ENCODE measurements at places on chromosomes 5 and 9.

GRCh38 chr5:66021585-66021984 lies 95.2 kb downstream of the ERBIN start:
- no peak for DNase-seq

- DNase-seq = no peak
Observed at GRCh38 chr5:147789820-147790219, 7.3 kb upstream of the JAKMIP2 start.

- no peak for DNase-seq
Observed at GRCh38 chr5:179788193-179788854, 5.5 kb upstream of the LTC4S start.

DNA sequence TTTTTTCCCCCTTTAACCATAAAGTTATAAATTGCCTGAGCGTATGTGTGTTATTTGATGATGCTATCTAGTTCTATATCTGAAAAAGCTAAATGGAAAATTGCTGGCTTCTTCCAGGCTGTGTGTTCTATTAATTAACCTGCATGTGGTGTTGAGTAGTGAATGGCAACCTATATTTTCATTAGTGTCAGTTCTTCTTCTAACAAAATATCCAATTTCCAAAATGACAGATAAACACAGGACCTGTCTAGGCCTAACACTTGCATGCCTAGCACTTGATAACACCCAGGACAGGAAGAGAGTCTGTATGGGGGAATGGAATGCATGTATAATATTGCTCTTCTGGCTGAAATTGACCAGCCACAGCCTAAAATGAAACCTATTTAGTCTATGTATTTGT lies 91.7 kb downstream of the CD180 start:
- no peak for DNase-seq

DNA sequence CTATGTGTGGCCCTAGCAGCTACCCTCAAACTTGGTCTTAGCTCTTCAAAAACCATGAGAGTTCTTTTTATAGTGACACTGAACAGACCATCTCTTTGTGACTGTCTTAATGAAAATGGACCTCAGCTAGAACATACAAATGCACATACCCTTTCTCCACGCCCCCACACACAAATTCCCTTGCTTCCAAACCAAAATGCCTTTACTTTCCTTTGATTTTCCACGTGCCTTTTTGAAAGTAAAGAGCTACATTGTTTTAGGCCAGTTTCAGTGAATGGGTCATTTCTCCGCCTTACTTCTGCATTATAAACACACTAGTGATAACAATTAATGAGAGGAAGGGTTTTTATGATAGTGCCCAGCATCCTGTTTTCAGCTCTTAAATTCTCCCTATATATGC lies 105.8 kb upstream of the EFNA5 start:
- no peak for DNase-seq

GRCh38 chr5:119339344-119339743 lies 16.5 kb upstream of the TNFAIP8 start:
- no peak for DNase-seq

- DNase-seq = no peak
Observed at GRCh38 chr5:158212917-158213316, 354.0 kb upstream of the CLINT1 start.

GRCh38 chr5:157689942-157690689 lies 18.8 kb downstream of the C5orf52 start:
- no peak for DNase-seq

DNA sequence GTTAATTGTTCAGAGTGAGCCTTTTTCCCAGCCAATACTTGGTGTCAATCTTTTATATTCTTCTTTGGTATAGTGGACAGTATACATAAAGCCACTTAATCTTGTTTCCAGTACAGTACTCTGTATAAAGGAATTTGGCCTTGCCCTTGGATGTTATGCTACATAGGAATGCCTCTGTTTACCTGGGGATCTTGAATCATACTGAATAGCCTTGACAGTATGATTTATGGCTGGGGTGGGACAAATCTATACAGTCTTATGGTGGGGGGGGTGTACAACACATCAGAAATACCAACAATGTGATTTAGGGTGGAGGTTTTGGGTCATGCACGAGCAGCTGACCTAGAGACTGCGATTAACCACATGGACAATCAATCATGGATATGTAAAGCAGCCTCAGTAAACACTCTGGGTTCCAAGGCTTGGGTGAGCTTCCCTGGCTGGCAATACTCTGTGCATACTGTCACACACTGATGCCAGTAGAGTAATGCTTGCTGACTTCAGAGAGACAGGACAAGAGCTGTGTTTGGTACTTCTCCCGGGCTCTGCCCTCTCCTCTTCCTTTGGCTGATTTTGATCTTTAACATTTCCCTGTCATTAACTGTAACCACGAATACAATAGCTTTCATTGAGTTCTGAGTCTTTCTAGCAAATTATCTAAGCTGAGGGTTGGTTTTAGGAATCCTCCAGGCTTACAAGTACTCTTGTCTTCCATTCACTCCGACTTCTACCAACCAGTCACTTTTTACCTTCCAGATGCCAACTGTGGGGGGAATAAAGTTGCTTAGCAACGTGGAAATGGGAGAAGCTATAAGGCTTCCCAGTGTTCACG lies 84.6 kb downstream of the IARS1 start:
- DNase-seq = no peak

DNA sequence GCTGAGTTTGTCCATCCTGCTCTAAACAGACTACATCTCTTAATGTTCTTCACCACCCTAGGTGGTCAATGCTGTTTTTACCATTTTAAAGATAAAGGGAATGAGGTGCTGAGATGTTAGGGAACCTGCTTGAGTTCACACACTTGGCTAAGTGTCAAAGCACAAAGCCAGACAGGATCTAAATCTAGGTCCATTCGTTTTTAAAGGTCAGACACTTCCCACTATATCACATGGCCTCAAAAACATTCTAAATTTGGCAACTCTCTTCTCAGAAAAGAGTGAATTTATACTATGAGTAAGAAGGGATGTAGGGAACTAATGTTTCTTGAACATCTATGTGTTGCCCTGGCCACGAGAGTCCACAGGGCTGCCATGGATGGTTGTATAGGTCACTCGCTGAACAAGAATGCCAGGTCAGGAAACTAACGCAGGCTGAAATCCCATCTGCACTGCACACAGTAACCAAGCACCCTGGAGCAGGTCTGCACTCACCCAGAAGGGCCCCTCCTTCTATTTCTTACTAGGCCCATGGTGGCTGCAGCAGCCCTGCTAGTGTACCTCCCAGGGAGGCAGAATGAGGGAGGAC lies 213.0 kb downstream of the SPOCK1 start:
- no peak for DNase-seq

GRCh38 chr9:98018347-98018746 lies 35.2 kb downstream of the ANP32B start:
- no peak for DNase-seq

DNA sequence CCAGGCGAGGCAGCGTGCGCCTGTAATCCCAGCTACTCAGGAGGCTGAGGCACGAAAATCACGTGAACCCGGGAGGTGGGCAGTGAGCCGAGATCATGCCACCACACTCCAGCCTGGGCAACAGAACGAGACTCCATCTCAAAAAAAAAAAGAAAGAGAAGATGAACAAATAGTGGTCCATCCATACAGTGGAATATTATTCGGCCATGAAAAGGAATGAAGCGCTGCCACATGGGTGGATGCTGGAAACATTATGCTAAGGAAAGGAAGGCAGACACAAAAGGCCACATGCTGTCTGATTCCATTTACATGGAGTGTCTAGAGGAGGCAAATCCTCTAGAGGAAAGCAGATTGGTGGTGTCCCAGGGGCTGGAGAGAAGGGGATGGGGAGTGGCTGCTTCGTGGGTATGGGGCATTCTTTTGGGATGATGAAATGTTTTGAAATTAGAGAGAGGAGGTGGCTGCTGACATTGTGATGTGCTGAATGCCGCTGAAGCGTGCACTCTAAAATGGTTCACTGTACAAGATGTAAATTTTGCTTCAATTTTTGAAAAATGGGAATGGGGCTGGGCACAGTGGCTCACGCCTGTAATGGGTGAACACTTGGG lies 17.0 kb downstream of the PLPP7 start:
- DNase-seq = no peak

DNA sequence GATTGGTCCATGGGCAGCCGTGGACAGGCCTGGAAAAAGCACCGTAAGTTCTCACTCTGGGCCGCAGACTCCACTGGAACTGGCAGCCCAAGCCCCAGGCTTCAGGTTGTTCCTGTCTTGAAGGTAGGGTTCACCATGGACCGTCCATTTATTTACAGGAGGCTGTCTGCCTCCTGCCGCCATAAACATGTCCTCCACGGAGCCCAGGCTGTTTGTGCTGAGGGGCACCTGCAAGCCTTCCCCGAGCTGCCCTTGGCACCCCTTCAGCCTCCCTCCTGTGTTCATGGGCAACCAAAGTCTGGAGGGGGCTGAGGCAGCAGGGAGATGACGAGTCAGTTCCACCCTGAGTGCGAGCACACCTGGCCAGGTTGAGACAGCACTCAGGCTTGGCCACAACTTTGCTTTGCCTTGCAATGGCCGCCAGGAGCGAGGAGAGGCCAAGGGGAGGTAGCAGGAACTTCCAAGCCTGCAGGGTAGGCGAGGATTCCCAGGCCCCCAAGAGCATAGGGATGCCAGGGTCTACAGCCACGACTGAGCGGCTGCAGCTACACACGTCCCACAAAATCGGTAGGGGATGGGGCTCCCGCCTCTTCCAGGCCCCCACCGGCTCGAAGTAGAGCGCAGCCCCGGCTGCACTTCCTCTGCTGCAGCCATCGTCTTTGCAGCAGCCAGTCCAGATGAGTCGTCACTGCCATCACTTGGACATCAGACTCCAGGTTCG lies 1625.6 kb upstream of the ACO1 start:
- DNase-seq = no peak

DNA sequence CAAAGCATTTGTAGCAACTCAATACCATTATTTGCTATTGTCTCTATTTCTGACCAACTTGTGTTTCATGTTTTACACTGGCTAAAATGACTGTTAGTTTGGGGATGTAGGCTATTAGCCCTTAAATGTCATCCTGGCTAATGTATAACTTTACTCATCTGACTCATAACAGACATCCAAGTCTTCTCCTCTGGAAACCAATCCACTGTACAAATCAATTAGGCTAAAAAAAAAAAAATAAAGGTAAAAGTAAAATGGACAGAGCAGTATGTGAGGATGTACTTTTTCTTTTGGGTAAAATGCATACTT lies 20.6 kb downstream of the MEGF9 start:
- no peak for DNase-seq

GRCh38 chr9:129138144-129138462 lies 26.9 kb downstream of the PTPA start:
- DNase-seq = no peak

- DNase-seq = no peak
Observed at GRCh38 chr5:138096997-138097828, 13.4 kb downstream of the WNT8A start.

- no peak for DNase-seq
Observed at GRCh38 chr5:134447815-134448520, 36.3 kb upstream of the CDKN2AIPNL start.

- no peak for DNase-seq
Observed at GRCh38 chr9:104448036-104448435, 56.0 kb upstream of the OR13F1 start.

GRCh38 chr9:18429070-18429469 lies 44.9 kb upstream of the ADAMTSL1 start:
- DNase-seq = no peak

DNA sequence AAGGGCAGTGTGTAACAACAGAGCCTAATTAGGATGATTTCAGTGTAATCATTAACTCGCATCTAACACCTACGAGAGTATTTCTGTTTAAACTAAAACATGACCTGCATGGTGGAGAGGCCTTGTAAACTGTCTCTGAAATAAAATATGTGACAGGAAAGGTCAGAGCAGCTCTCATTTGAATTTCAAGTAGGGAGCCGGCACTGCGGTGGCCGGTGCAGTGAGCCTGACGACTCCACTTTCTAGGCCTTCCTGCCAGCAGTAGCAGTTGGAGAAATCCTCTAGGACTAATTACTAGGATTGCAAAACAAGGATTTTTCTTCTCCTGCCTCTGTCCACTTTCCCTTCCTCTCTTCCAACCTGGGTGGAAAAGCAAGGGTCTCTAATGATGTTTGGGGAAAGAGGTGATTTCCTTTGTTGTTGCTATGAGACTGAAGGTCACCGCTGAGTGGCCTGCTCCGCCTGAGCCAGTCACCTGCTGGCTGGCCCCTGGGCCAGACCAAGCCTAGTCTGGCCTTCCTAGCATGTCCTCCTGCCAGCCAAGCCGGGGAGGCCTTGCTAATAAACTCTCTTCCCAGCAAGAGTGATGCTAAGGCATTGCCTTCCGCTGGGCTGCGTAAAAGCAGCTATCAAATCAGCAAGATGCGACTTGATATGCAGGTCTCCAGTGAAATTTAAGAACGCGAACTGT lies 245.7 kb downstream of the PSAT1 start:
- DNase-seq = no peak
